ENCODE measurements at places on chromosomes 2 and 18.

GRCh38 chr2:149329489-149330126 is 779 bp upstream of the LYPD6 start:
- no peak for DNase-seq

GRCh38 chr2:196528486-196529223 is 110.9 kb upstream of the CCDC150 start:
- DNase-seq, result no peak

GRCh38 chr2:38330754-38331153 is 46.3 kb downstream of the ATL2 start:
- DNase-seq, result no peak

DNA sequence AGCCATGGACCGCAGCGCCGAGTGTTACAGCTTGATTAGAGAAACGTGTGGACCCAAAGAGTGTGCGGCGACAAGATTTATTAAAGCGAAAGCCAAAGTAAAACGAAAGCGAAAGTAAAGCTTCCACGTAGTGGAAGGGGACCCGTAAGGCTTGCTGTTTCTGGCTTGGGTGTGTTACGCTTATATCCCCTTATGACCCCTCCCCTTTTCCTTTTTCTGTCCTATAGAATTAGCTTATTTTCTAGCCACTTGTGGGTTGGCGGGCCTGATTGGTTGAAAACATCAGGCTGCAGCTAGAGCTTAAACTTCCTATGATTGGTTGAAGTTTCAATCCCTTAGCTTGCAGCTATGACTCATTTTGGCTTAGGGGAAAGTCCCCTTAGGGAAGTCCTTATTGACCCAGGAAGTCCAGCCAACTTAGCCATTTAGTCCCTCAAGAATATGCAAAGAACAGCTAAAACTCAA is 969.7 kb downstream of the DCDC2C start:
- DNase-seq, result no peak

DNA sequence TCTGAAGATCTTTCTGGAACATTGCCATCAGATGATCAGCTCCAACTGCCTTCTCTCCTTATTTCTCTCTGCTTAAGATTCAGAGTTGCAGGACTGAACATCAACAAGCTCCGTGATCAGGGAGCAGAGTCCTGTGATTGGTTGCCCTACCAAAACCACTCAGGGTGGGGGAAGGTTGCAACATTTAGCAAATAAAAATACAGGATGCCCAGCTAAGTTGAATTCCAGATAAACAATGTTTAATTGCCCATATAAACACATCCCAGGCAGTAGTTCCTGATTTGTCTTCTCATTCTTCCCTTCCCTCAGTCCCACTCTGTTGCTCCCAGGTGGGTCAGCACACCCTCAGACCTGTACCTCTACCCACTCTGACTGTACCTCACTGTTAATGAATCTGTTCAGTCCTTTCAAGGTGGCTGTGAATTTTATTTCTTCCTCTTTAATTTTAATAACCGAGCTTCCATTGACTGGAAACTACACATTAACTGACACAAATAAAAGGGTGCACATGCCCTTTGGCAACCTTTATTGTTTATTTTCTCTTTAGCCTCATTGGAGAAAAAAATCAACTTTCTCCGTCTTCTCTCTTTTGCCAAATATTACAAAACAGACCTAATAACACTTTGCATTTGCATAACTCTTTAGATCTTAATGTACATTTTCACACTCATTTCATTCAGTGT is 167.1 kb upstream of the PKDCC start:
- no peak for DNase-seq

DNA sequence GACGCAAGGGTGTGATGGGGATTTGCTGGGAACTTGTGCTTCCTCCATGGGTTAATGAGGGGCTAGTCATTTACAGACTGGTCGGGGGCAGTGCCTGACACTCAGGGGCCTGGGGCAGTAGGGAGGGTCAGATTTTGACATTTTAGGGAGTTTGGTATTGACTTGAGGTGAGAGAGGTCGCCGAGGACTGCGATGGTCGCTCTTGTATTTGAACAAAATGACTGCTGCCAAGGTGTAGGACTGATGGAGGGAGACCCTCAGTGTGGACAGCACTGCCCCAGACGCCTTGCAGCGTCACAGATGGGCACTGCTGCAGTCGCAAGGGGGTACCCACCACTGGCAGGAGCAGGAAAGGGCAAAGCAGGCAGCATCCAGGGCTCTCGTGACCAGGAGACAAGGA is 182.9 kb downstream of the RTP5 start:
- no peak for DNase-seq

Data from CD4-positive, alpha-beta T cell treated with Interleukin-15 for 1 hour (primary cell).